ENCODE measurements at places on chromosomes 6 and 20. TPM values are rescaled to one million over a fixed set of nuclear protein-coding genes. Genes with fewer than 3 reads are reported as not detected.

Gene IRF4
- total RNA-seq, result 9.5 TPM

Gene HLA-DOA
- 3.8 TPM for total RNA-seq

Gene SH3BGRL2
- 34.1 TPM for total RNA-seq

- peak overlapping the region; percentile 17 for H3K27ac ChIP-seq
- peaks cover 19% of the 10 kb centered on the region for H3K4me1 ChIP-seq
- no peaks in the 10 kb centered on the region for H3K27me3 ChIP-seq
- DNase-seq, result no peak
Observed at GRCh38 chr6:152572338-152573088, 64.6 kb downstream of the SYNE1 start.

- no peaks in the 10 kb centered on the region for H3K27me3 ChIP-seq
- H3K36me3 ChIP-seq, result no peaks in the 10 kb centered on the region
- no peaks in the 10 kb centered on the region for H3K4me1 ChIP-seq
- peak; percentile 87 for DNase-seq
Observed at GRCh38 chr20:6940048-6940447, 172.6 kb downstream of the BMP2 start.

GRCh38 chr20:4192378-4193068 lies 177.2 kb upstream of the RNF24 start:
- no peaks in the 10 kb centered on the region for H3K4me1 ChIP-seq
- no peak overlapping the region for H3K27ac ChIP-seq
- no peak overlapping the region for H3K4me3 ChIP-seq
- no peak for DNase-seq
- peaks cover 2% of the 10 kb centered on the region for H3K36me3 ChIP-seq

- H3K27me3 ChIP-seq, result no peaks in the 10 kb centered on the region
- DNase-seq, result no peak
- peak within 1 kb of the TSS; percentile 67 for H3K27ac ChIP-seq
- H3K4me1 ChIP-seq, result peaks cover 28% of the 10 kb centered on the region
Observed at GRCh38 chr20:38805502-38805957, at the start of gene PPP1R16B. Gene PPP1R16B (plus strand): TSS chr20:38805697. CDS start chr20:38835926, 30,229 bp downstream.

GRCh38 chr6:10719964-10720264 lies 3.0 kb upstream of the TMEM14C start:
- no peaks in the 10 kb centered on the region for H3K36me3 ChIP-seq
- no peak for DNase-seq
- H3K4me1 ChIP-seq, result peaks cover 40% of the 10 kb centered on the region
- H3K27ac ChIP-seq, result peak overlapping the region; percentile 82
- H3K27me3 ChIP-seq, result no peaks in the 10 kb centered on the region

- H3K27me3 ChIP-seq, result no peaks in the 10 kb centered on the region
- H3K4me3 ChIP-seq, result no peak overlapping the region
- no peak for DNase-seq
- H3K4me1 ChIP-seq, result no peaks in the 10 kb centered on the region
Observed at GRCh38 chr6:65979120-65979519, 272.1 kb upstream of the EYS start.

- H3K4me3 ChIP-seq, result no peak overlapping the region
- H3K27me3 ChIP-seq, result no peaks in the 10 kb centered on the region
Observed at GRCh38 chr20:62030834-62031434, 34.7 kb downstream of the TAF4 start.

GRCh38 chr6:137588472-137588871 lies 94.3 kb upstream of the OLIG3 start:
- H3K27me3 ChIP-seq, result no peaks in the 10 kb centered on the region
- no peak overlapping the region for H3K4me3 ChIP-seq
- DNase-seq, result no peak
- H3K27ac ChIP-seq, result no peak overlapping the region
- no peaks in the 10 kb centered on the region for H3K4me1 ChIP-seq
